ENCODE measurements at places on chromosomes 2 and 18.

DNA sequence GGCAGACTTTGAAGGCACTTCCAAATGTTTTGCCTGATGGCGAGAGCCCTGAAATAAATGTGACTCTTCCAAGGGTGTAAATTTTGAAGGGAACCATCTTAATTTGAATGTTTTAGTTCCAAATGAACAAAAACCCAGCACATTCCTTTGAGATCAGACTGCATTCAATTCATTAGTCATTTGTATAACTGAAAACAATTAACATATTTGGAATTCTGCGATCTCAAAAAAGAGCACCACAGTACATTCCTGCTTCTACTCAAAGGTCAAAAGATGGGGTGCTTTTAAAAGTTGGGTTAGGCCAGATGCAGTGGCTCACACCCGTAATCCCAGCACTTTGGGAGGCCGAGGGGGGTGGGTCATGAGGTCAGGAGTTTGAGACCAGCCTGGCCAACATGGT is 38.2 kb upstream of the CHRNA1 start:
- no peak for DNase-seq

DNA sequence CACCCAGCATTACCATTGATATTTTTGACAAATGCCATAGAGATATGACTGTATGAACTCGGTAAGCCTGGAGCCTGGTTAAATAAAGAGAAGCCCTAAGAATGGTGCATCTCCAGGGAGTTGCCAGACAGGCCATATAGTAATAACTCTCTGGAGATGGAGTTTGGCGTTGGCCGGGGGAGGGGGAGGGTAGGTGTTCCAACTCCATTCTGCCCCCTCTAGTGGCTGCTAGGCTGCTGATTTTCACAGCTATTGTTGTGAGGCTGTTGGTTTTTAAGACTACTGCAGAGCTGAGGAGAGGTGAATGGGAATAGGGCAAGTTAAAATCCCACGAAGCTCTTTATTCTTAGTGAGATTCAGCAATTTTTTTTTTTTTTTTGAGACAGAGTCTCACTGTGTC is 99.9 kb downstream of the GALNT14 start:
- no peak for DNase-seq

DNA sequence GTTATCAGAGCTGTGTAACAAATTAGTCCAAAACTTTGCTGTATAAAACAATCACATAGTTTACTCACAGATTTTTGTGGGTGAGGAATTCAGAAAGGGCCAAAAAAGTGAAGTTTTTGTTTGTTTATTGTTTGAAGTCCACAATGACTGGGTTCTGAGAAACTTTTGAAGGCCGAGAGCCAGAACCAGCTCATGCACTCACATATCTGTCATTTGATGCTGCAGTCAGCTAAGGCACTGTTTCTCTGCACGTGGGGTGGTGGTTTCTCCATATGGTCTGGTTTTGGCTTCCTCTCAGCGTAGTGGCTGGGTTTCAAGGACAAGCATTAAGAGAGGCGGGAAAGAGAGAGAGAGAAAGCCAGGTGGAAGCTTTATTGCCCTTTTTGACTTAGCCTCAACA is 131.8 kb downstream of the TWIST2 start:
- no peak for DNase-seq

DNA sequence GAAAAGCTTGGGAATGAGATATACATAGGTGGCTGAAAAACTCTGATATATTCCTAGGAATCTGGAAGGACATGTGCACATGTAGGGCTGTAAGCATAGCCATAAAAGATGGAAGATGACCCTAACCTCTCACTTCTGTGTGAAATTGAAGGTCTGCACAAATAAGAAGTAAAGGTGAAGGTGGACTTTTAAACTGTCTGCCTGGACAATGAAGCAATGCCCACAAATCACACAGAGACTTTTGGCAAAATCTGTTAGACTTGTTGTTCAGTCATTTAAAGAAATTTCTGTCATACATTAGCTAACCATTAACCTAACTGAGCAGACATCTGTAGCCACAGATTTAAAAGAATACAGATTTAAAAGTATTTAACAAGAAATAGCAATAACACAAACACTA is 65.3 kb upstream of the CCDC178 start:
- DNase-seq, result no peak

- peak; percentile 12 for DNase-seq
These were observed 1.5 kb upstream of the SLC35G4 start for GRCh38 chr18:11607906-11608305.

DNA sequence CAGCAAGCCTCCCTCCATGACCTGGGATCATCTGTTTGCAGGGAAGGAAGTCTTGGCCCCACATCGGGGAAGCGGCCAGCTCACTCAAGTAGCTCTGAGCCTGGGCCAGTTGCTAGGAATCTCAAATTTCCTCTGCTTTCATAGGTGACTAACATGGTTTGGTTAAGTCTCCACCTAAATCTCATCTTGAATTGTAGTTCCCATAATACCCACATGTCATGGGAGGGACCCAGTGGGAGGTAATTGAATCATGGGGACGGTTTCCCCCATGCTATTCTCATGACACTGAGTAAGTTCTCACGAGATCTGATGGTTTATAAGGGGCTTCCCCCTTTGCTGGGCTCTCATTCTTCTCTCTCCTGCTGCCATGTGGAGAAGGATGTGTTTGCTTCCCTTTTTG is 75.2 kb downstream of the LBH start:
- DNase-seq, result peak; percentile 26

- no peak for DNase-seq
These were observed 401.2 kb downstream of the TNS1 start for GRCh38 chr2:217601601-217602000.

DNA sequence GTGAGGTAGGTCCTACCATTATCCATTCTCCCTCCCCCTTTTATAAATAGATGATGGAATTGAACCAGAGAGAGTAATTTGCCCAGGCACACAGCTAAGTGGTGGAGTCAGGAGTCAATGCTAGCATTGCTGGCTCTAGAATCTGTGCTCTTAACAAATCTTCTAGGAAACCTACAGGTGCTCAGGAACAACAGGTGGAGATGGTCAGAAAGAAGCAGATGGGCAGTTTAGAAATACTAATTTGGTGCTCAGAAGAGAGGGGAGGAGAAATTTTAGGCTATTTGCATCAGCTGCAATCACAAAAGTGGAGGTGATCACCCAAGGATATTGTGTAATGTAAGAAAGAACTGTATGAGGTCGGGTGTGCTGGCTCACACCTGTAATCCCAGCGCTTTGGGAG is 219.4 kb upstream of the SMAD7 start:
- no peak for DNase-seq

GRCh38 chr2:47225061-47225783 is 70.1 kb upstream of the STPG4 start:
- peak; percentile 93 for DNase-seq

GRCh38 chr2:165888171-165888570 is 65.4 kb downstream of the TTC21B start:
- DNase-seq, result no peak

GRCh38 chr2:190846746-190847145 is 33.9 kb upstream of the GLS start:
- no peak for DNase-seq

DNA sequence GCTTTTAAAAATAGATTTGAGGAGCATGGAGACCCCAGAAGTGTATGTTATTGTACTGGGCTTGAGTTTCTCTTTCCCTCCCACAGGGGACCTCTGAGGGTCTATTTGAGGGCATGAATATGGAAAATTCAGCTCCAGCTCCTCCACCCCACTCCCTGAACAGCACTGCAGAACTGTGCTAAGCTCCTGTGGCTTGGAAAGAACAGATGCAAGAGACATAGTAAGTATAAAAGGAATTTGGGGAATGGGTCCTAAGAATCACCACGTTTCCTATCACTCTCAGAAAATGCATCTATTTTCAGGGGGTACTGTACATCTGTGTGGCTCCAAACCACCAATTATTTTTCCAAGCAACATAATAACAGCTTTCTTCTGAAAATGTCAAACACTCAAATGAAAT is 416.1 kb downstream of the ZNF521 start:
- DNase-seq, result no peak

GRCh38 chr2:3253913-3254441 is 123.6 kb downstream of the EIPR1 start:
- DNase-seq, result no peak

DNA sequence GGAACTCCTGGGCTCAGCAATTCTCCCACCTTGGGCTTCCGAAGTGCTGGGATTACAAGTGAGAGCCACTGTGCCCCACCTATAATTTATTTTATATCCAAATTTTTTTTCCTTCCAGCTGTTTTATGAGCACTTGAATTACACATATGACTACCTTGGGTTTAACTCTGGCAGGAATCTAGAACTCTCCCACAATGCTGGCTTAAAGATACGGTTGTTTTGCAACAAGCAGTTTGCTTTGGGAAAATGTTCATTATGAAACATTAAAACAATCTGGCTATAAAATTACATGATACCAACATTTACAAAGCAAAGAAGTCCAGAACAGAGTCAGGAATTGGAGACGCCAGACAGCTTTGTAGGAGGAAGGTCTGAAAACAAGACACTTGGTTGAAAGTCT is 12.8 kb downstream of the CD302 start:
- no peak for DNase-seq

- DNase-seq, result peak; percentile 69
These were observed 999 bp downstream of the INSIG2 start for GRCh38 chr2:118089139-118089800.

- no peak for DNase-seq
These were observed 40.0 kb upstream of the NFATC1 start for GRCh38 chr18:79355433-79356335.

DNA sequence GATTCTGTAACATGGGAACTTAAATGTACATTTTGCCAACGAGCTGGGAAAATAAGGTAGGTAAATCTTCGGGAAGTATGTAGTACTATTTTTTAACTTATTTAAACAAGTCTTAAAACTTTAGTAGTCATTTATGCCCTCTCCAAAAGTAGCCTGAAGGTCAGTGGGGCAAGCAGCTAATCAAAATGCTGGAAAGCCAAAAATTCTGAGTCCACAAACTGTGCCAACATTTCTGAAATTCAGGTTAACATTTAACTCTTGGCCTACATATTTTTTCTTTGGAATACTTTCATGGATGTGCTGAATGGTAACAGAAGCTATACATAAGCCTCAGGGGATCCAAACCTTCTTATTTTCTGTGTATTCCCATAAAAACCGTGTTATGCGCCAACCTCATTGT is 26.3 kb downstream of the WDR75 start:
- no peak for DNase-seq

DNA sequence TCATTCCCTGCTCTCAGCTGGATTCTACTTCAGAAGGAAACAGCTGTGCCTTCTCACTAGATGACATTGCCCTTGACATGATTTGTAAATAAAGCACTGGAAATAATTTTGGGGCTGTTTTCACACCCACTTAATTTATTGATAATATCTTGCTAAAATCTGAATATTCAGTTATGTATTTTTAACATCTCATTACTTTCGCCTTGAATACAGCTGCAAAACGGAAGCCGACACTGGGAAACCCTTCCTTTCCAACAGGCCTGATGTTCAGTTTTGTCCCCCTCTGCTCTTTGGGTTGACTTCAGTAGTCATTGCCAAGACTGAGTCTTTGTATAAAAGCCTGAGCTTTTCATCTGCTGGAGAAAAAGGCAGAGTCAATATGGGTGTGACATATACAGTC is 82.7 kb downstream of the DOCK10 start:
- no peak for DNase-seq

GRCh38 chr2:174759381-174760065 is 4.7 kb downstream of the CHRNA1 start:
- DNase-seq, result no peak

GRCh38 chr2:96663177-96663576 is 20.6 kb downstream of the FER1L5 start:
- DNase-seq, result no peak

DNA sequence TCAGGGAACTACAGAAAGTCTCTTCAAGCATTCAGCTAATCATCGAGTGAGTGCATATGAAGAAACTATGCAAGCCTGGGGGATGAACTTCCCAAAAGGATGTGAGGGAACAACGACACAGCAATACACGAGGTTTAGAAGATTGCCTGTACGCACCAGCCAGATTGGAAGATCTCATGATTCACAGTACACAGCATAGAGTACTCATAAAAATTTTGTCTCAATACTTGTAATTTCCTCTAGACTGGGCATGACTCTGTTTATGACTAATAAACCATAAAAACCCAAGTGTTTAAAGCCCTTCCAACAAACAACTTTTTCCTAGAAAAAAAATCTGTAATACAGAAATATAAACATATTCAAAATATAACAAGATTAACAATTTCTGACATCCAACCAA is 279.7 kb downstream of the KCNJ3 start:
- no peak for DNase-seq

GRCh38 chr18:32328379-32328778 is 138.5 kb downstream of the MEP1B start:
- DNase-seq, result peak; percentile 77

- DNase-seq, result peak; percentile 26
These were observed 39.1 kb downstream of the VWA3B start for GRCh38 chr2:98126061-98126460.

DNA sequence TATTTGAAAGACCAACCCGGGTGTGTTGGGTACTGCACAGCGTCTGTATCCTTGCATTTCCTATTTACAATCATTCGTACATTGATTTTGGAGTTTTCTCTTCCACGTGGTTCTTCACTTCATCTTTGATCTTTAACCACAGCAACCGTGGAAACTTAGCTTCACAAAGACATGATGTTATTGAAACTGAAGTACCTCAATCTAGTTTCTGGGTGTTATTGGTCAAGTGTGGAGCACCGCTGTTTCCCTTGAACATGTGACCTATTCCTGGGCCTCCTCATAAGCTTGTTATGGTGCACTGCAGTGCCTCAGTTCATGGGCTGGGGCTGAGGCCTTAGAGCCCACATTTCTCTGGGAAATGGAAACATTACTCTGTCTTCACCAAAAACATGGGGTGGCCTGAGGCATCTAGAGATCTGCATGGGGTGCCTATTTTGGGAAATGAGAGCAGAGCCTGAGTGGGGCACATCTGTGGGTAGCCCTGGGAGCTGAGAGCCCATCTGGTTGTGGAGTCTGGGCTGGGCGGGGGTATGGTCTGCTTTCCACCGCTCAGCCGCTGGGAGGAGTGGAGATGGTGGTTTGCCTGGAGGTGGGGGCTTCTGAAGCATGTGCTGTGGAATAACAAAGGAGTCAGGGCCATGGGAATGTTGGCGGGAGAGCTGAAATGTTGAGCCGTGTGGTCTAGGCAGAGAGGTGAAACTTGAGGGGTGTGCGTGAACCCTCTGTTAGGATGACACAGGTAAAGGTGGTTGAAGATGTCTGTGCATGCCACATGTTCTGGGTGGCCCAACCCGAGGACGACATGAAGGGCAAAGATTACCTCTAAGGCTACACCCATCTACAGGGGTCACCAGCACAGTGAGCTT is 37.4 kb downstream of the ZNF236 start:
- DNase-seq, result no peak

DNA sequence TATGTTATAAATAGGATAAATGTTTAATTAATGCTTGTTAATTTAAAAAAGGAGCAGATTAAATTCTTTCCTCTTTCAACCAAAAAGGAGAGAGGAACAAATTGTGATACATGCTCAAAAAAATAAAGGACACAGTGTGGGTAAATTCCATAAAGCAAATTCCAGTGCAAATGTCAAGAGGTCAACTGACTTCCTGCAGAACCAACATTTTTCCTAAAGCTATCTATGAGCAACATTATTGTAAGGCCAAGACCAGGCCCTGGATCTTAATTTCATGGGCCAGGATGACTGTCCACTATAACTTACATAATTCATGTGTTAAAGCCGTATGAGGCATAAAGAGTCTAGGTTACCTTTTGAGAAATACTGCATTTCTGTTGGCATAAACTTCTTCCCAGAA is 93.9 kb upstream of the RPE start:
- no peak for DNase-seq

- no peak for DNase-seq
These were observed 126.7 kb downstream of the PRKCE start for GRCh38 chr2:45777996-45778719.

GRCh38 chr18:77103991-77104531 is 28.5 kb downstream of the MBP start:
- peak; percentile 56 for DNase-seq

GRCh38 chr18:75110846-75111415 is 98.0 kb downstream of the PTGR3 start:
- no peak for DNase-seq
